ENCODE measurements at places on chromosomes 13 and 19.

DNA sequence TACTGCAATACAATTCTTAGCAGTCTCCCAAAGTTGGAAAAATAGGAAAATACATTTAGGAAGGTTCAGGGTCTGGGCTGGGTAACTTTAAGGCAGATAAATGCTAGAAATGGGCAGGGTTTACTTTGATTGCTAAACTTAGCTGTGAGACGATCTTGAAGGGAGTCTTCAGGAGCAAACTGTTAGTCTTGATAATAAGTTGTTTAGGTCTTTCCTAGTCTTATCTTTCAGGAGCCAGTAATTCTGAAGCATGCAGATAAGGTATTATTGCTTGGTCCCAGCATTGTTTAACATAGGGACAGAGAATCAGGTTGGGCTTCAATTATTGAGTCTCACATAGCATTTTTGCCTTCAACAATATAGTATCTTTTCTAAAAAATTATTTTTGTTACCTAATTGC is 262.4 kb upstream of the MIR17HG start:
- H3K4me3 ChIP-seq: no peak overlapping the region
- H3K4me1 ChIP-seq: no peaks in the 10 kb centered on the region
- H3K36me3 ChIP-seq: no peaks in the 10 kb centered on the region
- no peak for DNase-seq

DNA sequence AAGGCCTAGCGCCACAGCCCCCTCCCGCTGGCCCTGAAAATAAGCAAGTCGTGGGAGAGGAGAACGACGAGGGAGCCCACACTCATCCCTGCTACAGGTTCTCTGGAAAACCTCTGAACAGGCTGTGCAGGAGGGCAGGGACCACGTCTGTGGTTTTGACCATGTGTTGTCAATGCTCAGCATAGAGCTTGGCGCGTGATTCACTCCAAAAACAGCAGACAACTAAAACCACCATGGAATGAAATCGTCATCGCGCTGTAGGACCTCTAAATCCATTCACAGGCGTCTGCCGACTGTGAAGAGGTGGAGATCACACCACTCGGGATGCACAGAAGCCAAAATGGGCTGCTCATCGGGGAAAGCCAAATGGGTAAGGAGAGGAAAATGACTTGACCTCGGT is 121.3 kb downstream of the COL4A1 start:
- no peak for DNase-seq
- H3K4me3 ChIP-seq: no peak overlapping the region
- no peak overlapping the region for H3K27ac ChIP-seq
- H3K4me1 ChIP-seq: no peaks in the 10 kb centered on the region
- no peaks in the 10 kb centered on the region for H3K36me3 ChIP-seq
- H3K27me3 ChIP-seq: peaks cover 32% of the 10 kb centered on the region

DNA sequence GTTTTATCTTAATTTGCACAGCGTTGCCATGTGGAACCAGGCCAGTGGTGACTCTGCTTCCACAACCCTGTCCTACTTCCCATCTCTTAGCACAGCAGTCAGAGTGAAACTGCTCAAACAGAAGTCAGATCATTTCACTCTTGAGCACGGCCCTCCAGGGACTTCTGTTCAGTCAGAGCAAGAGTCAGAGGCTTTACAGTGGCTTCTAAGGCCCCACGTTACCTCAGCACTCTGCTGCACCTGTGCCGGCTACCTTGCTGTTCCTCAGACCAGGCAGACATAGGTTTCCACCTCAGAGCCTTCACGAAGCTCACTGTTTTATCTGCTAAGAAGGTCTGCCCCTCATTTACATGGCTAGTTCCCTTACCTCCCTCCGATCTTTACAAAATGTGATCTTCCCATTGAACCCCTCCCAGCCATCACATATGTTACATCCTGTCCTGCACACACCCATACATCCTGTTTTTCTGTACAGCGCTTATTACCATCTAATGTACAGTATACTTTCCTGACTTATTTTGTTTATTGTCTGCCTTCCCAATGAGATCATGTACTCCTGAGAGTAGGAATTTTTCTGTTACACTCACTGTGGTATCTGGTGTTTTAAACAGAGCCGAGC is 41.6 kb downstream of the TM9SF2 start:
- no peaks in the 10 kb centered on the region for H3K27me3 ChIP-seq
- H3K4me3 ChIP-seq: peak overlapping the region; percentile 91
- peaks cover 38% of the 10 kb centered on the region for H3K4me1 ChIP-seq
- no peak for DNase-seq

DNA sequence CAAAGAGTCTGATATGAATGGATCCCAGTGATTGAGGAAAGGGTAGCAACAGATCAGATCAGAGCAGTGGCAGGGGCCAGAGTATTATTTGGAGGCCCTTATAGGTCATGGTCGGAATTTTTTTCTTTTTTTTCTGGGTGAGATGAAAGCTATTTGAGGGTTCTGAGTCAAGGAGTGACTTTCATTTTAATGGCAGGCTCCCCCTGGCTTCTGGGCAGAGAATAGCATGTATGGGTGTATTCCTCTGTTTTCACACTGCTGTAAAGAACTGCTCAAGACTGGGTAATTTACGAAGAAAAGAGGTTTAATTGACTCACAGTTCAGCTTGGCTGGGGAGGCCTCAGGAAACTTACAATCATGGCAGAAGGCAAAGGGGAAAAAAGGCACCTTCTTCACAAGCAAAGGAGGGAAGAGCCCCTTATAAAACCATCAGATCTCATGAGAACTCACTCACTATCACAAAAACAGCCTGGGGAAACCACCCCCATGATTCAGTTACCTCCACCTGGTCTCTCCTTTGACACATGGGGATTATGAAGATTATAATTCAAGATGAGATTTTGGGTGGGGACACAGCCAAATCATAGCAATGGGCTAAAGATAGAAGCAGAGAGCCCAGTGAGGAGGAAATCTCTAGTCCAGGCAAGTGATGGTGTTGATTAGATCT is 3.0 kb upstream of the SLC6A16 start:
- peaks cover 10% of the 10 kb centered on the region for H3K36me3 ChIP-seq
- no peak for DNase-seq
- H3K4me3 ChIP-seq: no peak overlapping the region
- H3K4me1 ChIP-seq: peaks cover 31% of the 10 kb centered on the region

DNA sequence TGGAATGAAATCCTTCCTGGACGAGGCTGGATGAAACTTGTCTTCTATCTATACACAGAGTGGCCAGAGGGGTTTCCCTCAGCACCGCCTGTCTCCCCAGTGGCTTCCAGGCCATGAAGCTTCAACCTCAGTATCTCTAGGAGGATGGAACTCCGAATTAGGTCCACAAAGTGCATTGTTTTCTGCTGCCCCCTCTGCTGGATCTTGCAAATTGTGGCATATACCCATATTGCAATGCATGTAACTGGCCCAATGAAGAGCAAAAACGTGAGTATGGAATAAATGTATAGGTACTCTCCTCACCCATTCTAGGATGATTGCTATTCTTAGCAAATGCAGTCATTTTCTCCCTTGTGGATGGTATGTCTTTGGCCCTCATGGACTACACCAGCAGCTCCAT is 14.7 kb upstream of the LILRB4 start:
- no peaks in the 10 kb centered on the region for H3K36me3 ChIP-seq
- H3K4me1 ChIP-seq: no peaks in the 10 kb centered on the region
- H3K4me3 ChIP-seq: no peak overlapping the region
- H3K27me3 ChIP-seq: peaks cover 37% of the 10 kb centered on the region
- H3K27ac ChIP-seq: no peak overlapping the region
- DNase-seq: no peak

Measured in T-helper 17 cell (primary cell).